Activated CD8-positive, alpha-beta memory T cell treated with anti-CD3 and anti-CD28 coated beads for 1 hour (primary cell): ENCODE measurements at places on chromosomes 12 and 14.
A peak's percentile ranks its signal among the peaks of the same experiment; 100 is the strongest.

DNA sequence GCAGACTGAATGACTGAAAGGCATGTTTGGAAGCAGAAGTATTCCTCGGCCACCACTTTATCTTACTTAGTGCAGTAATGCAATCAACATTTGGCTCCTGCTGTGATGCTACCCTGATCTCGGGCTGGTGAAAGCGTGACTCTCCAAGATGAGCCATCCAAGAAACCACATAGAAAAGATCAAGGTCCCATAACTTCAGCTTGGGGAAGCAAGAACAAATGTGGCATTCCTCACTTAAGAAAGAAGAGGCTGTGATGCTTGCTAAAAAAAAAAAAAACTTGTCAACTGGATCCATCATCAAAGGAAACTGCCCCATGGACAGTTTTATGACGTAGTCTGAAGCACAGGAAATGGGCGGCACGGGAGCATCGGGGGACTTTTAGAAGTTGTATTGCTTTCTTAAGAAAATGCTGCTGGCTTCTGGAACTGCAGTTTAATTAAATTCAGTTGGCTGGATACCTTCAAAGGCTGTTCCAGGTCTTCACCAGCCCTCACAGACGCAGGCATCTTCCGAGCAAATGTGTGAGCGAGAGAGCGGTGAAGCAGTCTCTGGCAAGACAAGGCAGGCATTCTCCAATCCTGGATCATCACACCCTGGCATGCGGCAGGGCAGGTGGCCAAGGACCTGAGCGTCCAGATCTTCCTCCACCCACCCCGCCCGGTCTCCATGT lies 38.2 kb upstream of the MAP1LC3B2 start:
- DNase-seq: no peak

GRCh38 chr14:61837336-61838229 lies 75.4 kb downstream of the SNAPC1 start:
- DNase-seq: peak; percentile 35

DNA sequence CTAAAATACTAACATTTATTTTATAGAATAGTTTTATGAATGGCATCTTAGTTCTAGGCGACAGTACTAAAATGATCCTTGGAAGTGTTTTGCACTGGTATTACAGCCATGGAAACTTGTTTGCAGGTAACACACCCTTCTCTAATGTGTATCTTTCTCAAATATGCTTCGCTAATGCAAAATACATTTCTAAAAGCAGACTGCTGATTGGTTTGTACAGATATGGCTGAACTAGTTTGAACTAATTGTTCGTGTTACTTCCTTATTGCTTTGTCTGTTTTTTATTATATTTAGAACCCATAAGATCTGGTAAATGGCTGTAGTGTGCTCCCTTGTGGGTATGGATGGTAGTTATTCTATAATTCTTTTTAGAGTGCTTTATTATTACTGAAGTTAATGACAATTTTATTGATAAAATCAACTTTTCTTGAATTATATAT lies 53.0 kb downstream of the ATF7IP start:
- DNase-seq: no peak

GRCh38 chr14:68223631-68224030 lies 404.1 kb downstream of the RAD51B start:
- no peak for DNase-seq

DNA sequence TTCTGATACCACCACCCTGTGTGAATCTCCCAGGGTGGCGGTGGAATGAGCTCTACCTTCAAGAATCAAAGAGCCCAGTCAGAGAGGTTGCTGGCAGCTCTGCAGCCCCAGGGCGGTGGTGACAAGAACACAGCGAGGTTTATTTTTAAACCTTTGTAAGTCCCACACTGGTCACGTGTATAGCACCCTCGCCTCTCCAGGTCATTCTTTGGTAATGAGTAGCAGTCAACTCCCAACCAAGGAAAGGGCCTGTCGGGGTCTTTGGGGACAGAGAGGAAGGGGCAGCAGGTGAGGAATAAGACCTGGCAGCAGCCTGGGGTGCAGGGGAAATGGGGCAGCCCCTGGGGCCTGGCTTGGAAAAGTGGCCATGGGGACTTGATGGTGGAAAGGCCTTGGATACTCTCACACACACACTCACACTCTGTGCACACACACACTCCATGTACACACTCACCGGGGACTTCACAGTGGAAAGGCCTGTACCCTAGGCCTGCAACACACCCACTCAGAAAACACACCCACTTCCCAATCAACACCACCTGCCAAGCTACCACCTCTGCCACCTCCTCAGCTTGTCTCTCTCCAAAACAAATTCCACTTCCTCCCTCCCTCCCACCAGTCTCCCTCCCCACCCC lies 178.6 kb downstream of the DPF3 start:
- DNase-seq: no peak

DNA sequence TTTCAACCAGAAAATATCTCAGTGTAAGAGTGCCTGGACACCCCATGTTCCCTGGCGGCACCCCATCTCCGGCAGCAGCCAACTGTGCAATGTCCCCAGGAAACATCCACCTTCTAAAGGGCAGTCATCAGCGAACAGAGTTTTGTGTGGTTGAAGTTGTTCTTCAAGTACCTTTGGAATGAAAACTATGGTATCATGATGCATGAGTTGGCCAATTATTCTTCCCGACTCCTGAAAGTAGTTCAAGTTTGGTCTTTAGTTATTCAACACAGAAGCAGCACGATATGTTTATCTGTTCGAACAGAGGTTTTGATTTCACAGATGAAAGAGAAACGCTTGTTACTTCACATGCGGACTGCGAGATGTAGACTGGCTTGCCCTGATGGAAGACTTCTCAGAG lies 21.1 kb upstream of the TTC7B start:
- no peak for DNase-seq

DNA sequence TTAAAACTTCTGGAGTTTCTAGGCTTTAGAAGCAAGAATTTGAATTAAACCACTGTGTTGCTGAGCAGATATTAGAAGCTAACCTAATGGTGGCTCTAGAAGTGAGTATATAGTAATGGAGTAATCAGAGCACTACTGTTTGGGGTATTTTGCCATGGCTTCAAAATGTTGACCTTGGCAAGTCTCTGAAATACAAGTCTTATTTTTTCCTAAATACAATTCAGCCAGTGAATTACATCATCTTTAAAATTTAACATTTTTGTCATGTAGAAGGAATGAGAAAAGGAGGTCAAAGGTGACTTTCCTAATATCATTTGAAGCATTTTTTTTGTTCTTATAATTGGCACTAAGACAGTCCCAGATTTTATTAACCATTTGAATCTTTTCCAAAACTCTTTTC lies 25.2 kb downstream of the PMCH start:
- no peak for DNase-seq

DNA sequence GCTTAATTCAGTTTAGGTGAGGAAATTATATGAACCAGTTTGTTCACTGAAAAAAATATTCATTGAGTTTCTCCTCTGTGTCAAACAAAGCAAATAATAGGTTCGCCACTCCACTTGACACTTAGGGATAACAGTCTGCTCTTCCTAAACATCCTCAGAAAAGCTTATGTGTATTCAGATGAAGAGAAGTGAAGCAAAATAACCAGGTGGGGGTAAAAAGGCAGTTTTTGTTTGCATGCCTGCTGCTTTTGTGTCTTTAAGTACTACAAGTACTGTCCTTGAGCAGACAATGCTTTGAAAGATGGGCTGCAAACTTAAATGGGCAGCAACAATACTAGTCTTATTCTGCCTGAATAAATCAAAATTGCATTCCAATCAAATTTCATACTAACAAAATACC lies 910.7 kb upstream of the MDGA2 start:
- DNase-seq: no peak

- DNase-seq: no peak
Measured at GRCh38 chr14:88919502-88919901, 95.1 kb downstream of the TTC8 start.

DNA sequence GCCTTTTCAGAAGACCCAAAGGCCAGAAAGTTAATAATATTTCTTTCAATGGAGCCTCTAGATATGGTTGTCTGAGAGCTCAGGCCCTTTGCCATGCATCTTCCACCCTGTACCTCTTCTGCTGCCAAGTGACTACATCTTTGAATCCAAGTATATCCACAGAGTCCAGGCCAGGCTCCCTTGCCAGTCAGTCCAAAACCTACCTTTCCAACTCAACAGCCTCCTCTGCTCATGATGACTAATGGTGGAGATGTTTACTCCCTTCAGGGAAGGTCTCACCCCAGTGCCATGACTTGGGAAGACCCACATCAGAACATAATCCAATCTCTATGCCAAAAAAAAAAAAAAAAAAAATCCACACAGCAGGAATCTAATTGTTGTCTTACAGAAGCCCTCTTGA lies 20.4 kb downstream of the TTC9 start:
- DNase-seq: no peak

GRCh38 chr12:50162230-50162629 lies 4.9 kb downstream of the CERS5 start:
- DNase-seq: no peak

DNA sequence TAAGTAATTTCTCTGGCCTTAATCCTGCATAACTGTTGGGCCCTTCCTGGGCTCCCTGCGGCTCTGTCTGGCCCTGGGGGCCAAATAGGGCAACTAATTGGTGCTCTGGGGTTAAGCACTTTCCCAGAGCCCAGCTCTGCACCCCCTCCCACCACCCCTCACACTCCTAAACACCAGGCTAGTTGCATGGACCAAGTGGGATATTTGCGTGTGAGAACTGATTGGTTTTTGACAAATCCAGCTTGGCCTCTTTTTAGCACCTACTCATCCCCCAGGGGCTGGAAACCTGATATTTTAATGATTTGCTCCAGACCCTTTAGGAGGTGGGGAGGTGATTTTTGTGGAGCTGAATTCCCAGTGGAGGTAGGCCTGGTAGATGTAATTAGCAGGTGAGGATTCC lies 91.9 kb downstream of the DICER1 start:
- no peak for DNase-seq

DNA sequence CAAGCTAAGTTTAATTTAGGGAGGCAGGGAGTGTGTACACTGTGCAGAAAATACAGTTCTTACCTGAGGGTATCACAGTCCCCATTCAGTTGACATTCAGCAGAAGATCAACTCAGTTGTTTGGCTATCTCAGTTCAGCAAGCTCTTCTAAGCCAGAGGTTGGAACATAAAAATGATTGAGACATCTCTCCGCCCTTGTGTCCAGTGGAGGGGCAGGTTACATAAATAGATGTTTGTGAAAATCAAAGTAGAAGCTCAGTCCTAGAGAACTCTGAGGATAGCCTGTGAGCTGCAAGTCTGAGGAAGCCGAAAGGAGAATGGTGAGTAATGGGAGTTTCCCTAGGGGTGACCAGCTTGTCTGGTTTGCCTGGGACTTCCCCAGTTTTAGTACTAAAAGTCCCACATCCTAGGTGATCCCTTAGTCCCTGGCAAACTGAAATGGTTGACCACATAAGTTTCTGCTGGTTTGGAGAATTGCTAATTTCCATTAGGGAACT lies 251.4 kb upstream of the ATP2B1 start:
- no peak for DNase-seq
